ENCODE measurements at places on chromosomes 11 and 22. TPM values are rescaled to one million over a fixed set of nuclear protein-coding genes. Genes with fewer than 3 reads are reported as not detected.

The DNAJB7 gene
- total RNA-seq: not detected

GRCh38 chr11:35363854-35364780, 55.2 kb downstream of the SLC1A2 start:
- DNase-seq: no peak

- no peak for DNase-seq
These were observed 75.1 kb downstream of the INSC start for GRCh38 chr11:15189641-15190365.

- DNase-seq: no peak
These were observed 71.6 kb downstream of the PRMT3 start for GRCh38 chr11:20458905-20459632.

- no peak for DNase-seq
These were observed 725.9 kb downstream of the NTM start for GRCh38 chr11:132096132-132096825.

The CPSF7 gene
- total RNA-seq: 83.7 TPM

- no peak for DNase-seq
These were observed 51.6 kb downstream of the ARFGAP2 start for GRCh38 chr11:47125083-47125482.

DNA sequence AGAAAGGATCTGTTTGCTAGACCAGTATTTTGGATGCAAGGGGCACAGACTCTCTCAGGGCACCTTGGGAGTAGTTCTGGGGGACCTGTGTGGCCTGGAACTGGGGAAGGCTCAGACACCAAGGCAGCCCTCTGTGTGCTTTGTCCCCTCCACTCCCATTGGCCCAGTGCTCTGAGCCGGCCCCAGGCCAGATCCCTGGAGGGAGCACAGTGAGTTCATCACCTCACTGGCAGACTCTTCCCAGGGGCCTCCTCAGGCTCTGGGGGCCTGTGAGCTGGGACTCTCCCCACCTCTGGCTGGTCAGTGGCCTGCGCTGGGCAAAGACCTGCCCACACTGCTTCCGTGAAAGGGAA, 51.7 kb downstream of the CHRDL2 start:
- DNase-seq: no peak

DNA sequence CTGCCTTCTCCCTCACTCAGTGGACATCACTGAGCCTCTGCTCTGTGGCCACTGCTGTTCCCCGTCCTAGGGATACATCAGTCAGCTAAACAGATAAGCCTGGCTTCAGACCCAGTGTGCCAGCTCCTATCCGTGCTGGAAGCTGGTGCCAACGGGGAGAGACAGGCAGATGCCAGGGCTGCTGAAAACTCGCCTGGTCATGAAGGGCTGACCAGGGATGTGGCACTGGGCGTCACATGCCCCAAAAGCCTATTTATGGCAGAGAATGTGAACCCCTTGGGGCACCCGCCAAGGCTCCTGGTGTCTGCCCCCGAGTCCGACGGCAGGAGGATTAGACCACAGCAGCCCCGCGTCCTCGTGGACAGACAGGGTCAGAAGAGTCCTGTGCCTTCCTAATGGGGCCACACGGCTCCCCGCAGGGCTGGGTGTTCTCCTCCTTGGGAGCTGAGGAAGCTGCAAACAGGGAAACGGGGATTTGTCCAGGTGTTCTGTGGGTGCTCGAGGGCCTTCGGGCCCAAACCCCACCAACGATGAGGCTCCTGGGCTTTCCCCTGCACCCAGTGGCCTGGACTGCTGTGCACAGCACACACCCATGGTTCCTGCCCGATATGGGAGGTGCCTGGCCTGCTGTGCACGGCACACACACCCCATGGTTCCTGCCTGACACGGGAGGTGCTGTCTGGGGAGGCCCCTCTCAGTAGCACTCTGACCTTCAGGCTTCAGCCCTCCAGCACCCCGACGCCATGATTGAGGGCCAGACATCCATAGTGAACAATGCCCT, 19.9 kb downstream of the ANO1 start:
- no peak for DNase-seq
